ENCODE measurements at places on chromosomes 13 and 19.

GRCh38 chr13:99980201-99980823 is 1.3 kb upstream of the ZIC2 start:
- DNase-seq, result no peak

DNA sequence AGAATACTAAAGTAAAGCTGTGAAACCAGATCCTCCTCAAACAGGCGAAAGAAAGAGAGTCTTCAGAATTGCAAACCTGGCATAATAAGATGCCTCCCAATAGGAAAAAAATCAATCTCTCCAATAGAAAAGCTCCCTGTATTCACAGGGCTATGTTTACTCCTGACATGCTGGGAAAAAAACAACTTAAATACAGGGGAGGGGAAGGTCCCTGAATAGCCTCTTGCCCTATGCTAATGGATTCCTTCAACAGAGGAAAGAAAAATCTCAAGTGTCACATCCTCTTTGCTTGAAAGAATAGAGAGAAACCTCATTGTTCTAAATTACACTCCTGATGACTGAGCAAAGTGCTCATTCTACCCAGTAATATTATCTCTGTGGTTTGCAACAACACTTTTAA is 1271.1 kb upstream of the PRR20A start:
- DNase-seq, result no peak

DNA sequence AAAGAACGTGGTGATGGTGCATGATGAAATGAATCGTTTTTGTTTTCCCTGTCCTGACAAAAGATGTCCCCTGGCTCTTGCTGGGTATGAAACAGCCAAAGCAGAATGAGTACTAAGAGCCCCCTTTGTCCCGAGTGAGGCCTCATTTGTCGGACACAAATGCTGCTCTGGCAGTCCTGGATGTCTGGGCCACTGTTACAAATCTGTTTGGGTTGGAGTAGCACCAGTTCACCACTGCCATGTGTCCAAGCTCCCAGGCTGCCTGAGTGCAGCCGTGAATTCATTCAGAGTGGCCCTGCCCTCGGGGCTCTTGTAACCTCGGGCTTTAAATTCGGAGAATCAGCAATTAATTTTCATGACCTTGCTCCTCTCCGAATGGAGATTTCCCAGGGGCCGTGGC is 182.4 kb downstream of the NUFIP1 start:
- no peak for DNase-seq

GRCh38 chr13:21884299-21884909 is 213.5 kb downstream of the FGF9 start:
- DNase-seq, result no peak

DNA sequence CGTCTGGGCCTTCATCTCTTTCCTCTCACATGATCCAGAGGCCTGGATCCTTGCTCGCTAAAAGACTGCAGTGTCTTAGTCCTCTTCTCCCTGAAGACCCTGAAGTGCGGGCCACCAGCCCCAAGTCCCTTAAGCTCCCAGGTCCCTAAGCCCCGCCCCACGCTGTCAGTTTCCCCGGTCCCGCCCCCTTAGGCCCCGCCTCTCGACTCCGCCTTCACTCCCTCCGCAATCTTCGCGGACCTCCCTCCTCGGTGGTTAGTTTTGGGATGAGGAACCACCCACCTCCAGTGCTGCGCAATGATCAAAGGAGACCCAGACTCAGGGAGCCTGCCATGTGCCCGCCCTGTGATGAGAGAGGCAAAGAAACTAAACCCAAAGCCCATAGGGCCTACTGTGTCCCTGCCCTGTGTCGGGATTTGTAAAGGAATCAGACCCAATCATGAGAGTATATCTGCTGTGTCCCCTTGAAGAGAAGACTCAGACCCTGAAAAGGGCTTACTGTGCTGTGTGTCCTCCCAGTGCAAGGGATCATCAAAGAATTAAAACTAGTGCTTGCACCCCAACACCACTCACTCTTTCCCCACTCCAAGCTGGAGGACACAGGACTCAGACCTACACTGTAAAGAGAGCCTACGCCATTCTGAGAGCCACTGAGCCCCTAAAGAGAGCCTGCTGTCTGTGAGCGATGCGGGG is 3.0 kb upstream of the COX6B1 start:
- no peak for DNase-seq

DNA sequence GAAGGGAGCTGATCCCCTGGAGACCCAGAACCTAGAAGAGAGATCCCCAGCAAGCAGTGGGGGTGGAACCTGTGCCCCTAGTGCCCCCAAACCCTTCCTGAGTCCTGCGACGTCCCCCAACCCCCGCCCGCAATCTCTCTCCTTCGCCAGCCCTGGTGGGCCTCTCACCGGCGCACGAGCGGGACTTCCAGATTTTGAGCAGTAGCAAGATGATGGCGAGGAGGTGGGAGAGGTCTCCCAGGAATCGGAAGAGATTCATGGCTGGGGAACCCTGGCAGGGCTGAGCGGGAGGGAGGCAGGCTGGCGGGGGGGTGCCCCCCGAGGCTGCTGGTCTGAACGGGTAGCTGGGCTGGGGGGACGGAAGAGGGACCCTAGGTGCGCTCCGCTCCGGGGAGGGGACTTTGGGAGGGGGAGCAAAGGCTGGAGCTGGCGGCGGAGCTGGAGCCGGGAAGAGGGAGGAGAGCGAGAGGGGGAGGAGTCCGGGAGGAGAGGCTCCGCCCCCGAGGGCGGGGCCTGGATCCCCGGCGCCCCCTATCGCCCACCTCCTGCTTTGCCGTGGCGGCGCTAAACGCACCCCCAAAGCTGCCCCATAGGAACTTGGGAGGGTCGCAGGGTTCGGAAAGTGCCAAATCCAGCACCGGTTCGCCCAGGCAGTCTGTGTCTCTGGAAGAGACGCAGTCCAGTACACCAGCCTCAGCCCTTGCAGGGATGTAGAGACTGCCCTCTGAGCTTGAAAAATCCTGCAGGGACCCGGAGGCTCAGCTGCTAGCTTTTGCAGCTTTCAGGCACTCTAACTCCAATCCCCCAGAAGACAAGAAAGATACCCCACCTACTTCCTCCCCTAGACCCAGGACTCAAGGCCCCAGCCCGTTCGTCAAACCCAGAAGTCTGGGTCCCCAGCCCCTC is at the start of gene KDELR1:
Gene KDELR1, minus strand, starts transcription at position 452 of the 906 bp plus-strand sequence. Its CDS starts 193 bp downstream, at position 259.
- peak; percentile 63 for DNase-seq

DNA sequence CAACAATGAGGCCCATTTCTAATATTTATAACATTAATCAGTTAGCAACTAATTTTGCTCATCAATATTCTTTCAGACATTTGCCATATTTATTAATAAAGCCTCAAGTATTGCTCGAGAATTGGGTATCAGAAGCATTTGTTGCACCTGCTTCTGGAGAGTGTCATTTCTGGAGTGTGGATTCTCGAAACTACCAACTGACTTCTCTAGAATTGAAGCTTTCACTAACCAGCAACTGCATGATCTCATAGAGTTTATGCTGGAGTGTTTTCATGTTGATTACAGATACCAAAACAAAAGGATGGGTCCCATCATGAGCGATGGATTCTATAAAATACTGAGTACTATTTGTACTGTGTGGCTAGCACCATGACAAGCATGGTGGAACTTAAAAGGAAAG is 121.0 kb upstream of the SLC7A1 start:
- DNase-seq, result no peak

GRCh38 chr19:55014714-55015113 is 23.4 kb downstream of the GP6 start:
- DNase-seq, result no peak

GRCh38 chr13:52371736-52372247 is 34.2 kb downstream of the THSD1 start:
- DNase-seq, result no peak

- no peak for DNase-seq
Measured at GRCh38 chr13:60501236-60501635, 104.2 kb downstream of the TDRD3 start.

DNA sequence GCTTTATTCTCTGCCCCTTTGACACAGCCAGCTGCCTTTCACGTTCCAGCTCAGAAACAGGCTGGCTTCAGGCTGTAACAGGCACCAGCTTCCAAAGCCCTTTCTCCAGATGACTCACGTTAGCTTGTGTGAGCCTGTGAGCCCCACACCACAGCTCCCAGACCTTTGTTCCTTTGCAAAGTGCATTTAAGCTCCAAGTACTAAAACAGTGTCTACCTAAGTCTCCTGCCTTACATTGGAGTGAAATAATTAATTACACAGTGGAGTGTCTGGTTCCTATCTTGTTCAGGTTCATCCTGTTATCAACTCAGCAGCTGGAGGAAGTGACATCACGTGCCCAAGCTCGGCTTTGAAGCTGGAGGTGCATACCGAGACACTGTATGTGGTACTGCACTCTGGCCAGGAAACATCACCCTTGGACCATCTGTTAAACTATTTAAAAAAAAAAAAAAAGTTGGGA is 475.8 kb downstream of the FOXO1 start:
- no peak for DNase-seq

DNA sequence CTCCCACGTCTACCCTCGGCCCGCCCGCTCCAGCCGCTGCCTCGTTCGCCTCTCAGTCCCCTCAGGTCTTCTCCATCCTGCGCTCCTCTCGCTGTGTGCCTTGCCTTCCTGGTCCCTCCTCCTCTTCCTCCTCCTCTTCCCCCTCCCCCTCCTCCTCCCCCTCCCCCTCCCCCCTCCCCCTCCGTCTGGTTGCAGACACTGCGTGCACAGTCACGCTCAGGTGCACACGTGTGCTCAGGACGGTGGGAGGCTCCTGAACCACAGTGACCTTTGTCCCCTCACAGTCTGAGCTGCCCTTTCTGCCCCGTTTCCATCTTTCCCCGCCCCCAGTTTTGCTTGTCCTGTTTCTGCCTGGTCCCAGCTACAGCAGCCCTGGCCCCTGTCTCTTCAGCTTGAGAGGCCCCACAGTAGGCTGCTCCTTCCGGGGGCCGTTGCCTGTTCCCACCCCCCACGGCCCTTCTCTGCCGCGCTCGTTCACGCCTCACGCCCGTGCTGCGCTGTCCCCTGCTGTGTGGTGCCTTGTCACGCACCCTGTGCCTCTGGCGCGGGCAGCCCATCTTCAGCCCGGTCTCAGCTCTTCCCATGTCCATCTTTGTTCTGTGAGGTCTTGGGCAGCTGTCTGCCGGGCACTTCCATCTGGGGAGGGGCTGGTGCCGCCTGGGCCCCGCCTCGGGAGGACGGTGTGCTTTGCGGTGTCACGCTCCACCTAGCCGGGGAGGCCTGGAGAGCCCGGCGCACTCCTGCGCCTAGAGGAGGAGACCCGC is 13.8 kb upstream of the RPS15 start:
- DNase-seq, result no peak

GRCh38 chr13:80171096-80171495 is 169.8 kb downstream of the SPRY2 start:
- no peak for DNase-seq

GRCh38 chr13:100913143-100913542 is 238.5 kb upstream of the TMTC4 start:
- no peak for DNase-seq

DNA sequence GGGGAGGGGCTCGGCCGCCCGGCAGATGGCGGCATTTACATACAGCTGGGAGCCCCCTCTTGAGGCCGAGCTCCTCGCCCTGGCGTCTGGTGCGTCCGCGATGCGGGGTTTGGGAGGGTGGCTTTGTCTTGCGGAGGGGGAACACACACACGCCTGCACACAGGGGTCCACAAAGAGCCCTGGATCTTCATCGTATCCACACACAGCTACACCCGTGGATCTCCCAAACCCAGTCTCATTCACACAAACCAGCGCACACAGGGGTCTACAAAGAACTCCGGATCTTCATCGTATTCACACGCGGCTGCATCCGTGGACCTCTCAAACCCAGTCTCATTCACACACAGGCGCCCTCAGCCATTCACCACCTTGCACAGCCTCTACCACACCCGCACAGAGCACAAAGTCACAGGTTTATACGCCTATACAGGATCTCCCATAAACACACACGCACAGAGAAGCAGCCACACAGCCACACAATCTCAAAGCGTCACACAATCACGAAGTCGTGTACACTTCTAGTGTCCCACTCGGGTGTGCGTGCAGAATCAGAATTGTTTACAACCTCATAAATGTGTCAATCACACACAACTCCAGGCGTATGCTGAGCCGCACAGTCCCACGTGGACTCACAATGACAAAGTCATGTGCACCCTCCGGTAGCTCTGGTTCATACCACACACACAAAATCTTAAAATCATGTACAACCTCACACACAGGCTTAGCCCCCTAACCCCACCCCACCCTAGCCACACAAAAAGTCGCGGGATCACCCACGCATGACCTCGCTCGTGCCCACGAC is 550 bp upstream of the DLL3 start:
- DNase-seq, result no peak

DNA sequence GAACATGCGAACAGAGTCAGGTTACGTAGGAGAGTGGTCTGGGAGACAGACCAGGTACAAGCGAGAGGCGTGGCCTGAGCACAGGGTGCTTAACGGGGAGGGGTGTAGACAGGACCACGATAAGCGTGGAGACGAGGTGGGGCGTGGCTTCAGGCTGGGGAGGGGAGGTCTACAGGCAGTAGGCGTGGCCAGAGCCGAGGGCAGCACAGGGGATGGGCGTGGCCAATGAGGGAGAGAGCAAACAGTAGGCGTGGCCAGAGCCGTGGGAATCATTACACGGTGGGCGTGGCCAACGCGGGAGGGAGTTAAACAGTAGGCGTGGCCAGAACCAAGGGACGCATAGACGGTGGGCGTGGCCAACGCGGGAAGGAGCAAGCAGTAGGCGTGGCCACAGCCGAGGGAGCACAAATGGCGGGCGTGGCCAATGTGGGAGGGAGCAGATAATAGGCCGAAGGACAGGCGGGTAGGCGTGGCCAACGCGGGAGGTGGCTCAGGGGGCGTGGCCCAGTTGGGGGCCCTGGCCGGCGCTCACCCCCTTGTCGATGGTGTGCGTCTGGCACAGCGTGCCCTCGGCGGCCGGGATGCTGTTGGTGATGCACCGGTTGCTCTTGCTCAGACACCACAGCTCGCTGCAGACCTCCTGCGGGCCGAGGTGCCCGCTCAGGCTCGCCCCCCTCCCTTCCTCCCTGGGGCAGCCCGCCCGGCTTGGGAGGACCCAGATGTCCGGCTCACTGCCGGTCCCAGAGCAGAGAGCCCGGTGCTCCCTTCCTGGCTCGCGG is 15.2 kb upstream of the MYO1F start:
- DNase-seq, result no peak

DNA sequence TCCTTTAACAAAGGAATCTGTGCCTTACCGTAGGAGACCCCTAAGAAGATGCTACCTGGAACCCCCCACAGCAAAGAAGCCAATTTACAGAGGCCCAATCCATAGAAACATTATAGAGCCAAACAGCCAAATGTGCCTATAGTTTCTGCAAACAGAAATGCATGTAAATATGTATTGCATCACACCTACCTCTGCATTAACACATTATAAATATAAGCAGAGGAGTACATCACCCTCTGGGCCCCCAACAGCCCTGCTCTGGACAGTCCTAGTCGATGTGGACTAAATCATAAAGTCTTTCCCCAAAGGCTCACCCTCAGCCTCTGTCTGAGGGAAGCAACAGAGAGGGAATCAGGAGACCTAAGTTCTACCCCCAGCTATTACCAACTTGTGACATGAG is 25.7 kb downstream of the ZNF541 start:
- DNase-seq, result no peak

GRCh38 chr13:92967923-92968322 is 258.7 kb upstream of the GPC6 start:
- DNase-seq, result no peak

GRCh38 chr19:19031891-19032290 is 1.4 kb downstream of the SUGP2 start:
- no peak for DNase-seq

- DNase-seq, result no peak
Measured at GRCh38 chr13:24128962-24129361, 31.6 kb upstream of the SPATA13 start.

- no peak for DNase-seq
Measured at GRCh38 chr19:49533551-49534488, 6.0 kb downstream of the RCN3 start.

GRCh38 chr13:51862957-51863356 is 1.2 kb downstream of the CCDC70 start:
- no peak for DNase-seq

- no peak for DNase-seq
Measured at GRCh38 chr13:99717959-99718674, 216.8 kb downstream of the TM9SF2 start.
